ENCODE measurements at places on chromosomes 3 and 15.

DNA sequence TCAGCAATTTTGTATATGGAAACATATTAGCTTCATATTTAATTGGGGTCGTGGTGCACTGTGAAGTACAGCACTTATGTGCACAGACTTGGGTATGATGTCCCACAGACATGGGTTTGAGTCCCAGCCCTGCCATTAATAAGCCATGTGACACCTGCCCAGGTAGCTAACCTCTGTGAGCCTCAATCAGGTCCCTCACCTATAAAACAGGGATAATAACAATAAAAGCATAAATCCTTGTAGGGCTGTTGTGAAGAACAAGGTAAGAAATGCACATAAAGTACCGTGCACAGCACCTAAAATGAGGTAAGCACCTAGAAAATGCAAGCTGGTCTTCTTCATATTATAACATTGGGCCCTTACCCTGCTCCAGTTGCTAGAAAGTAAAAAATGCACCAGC is 173.5 kb upstream of the WNT5A start:
- H3K4me3 ChIP-seq = no peak overlapping the region
- H3K36me3 ChIP-seq = no peaks in the 10 kb centered on the region

GRCh38 chr3:8456412-8456811 is 45.2 kb upstream of the LMCD1 start:
- DNase-seq = no peak
- no peak overlapping the region for H3K4me3 ChIP-seq
- H3K27ac ChIP-seq = no peak overlapping the region
- H3K36me3 ChIP-seq = no peaks in the 10 kb centered on the region
- H3K27me3 ChIP-seq = no peaks in the 10 kb centered on the region

DNA sequence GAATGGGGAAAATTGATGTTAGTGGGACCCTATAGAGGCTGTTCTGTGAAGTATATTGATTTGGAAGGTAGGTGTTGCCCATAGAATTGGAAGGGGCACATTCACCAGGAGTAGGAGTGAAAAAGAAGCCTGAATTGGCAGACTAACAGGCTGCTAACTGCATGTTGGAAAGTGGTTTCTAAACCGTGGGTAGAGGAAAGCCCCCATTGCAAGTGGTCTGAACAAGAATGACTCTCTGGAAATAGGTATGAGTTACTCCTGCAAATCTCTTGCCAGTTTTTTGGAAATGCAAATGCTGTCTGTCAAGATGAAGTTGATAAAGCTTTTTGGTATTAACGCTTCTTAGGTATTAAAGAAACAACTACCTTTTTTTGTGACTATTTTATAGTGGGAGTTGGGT is 3.5 kb downstream of the UBE2E1 start:
- no peak for DNase-seq
- peak overlapping the region; percentile 94 for H3K4me3 ChIP-seq
- no peak overlapping the region for H3K27ac ChIP-seq
- H3K36me3 ChIP-seq = peaks cover 14% of the 10 kb centered on the region

DNA sequence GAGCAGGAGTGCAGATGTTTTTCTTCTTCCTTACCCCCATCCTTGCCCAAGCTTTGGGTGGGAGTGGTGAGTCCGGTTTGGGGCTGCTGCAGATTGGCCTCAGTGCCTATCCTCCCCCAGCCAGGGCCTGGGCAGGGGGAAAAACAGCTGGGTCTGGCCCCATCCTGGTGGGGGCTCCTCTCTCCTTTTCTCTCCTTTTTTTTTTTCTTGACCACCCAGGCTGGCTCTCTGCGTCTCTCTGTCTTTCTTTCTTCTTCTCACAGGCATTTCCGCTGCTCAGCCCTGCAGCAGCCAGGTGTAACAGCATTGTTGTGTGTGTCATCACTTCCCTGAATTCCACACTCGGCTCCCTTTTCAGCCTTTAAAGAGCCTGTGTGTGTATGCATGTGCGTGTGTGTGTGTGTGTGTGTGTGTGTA is 2.0 kb downstream of the FOXL2NB start:
- H3K4me1 ChIP-seq = peaks cover 15% of the 10 kb centered on the region
- H3K4me3 ChIP-seq = peak overlapping the region; percentile 60
- H3K36me3 ChIP-seq = no peaks in the 10 kb centered on the region

- H3K27me3 ChIP-seq = no peaks in the 10 kb centered on the region
- no peak for DNase-seq
- H3K27ac ChIP-seq = no peak overlapping the region
- H3K4me1 ChIP-seq = peaks cover 24% of the 10 kb centered on the region
- no peak overlapping the region for H3K4me3 ChIP-seq
Observed at GRCh38 chr3:165797551-165797950, 39.7 kb downstream of the BCHE start.

GRCh38 chr3:181279239-181279565 is 289.7 kb upstream of the DNAJC19 start:
- H3K27me3 ChIP-seq = no peaks in the 10 kb centered on the region
- no peak for DNase-seq
- no peaks in the 10 kb centered on the region for H3K36me3 ChIP-seq
- peaks cover 5% of the 10 kb centered on the region for H3K4me1 ChIP-seq

DNA sequence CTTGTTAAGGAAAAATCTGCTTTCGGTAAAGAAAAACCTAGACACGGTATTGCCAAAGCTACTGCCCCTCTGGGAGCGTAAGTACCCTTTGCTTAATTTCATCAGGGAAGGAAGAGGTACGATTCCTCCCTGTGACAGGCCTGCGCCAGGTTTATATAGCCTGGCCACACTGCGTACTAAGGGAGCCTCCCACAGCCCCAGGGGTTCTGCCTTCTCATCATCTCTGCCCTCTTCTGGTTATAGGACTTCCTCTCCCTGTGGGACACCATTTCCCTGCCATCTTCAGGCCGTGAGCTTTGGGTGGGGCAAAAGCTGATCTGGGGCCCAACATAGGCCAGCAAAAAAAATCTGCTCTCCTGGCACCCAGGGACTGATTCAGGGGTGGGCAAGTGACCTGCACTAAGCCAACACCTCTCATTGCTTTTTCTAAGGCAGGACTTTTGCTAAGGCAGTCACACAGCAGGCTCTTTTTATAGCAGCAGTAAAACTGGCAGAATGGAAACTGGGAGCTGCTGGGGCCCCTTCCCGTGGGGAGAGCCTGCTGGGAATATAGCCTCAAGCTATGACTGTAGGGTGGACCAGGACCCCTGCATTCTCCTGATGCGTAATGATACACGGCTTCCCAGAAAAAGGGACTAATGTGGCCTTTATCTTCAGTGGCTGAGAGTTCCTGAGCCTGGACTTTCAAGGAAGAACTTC is 76.2 kb downstream of the PRICKLE2 start:
- no peak for DNase-seq
- peak overlapping the region; percentile 83 for H3K27ac ChIP-seq
- peaks cover 18% of the 10 kb centered on the region for H3K36me3 ChIP-seq
- no peak overlapping the region for H3K4me3 ChIP-seq
- peaks cover 22% of the 10 kb centered on the region for H3K4me1 ChIP-seq
- no peaks in the 10 kb centered on the region for H3K27me3 ChIP-seq

DNA sequence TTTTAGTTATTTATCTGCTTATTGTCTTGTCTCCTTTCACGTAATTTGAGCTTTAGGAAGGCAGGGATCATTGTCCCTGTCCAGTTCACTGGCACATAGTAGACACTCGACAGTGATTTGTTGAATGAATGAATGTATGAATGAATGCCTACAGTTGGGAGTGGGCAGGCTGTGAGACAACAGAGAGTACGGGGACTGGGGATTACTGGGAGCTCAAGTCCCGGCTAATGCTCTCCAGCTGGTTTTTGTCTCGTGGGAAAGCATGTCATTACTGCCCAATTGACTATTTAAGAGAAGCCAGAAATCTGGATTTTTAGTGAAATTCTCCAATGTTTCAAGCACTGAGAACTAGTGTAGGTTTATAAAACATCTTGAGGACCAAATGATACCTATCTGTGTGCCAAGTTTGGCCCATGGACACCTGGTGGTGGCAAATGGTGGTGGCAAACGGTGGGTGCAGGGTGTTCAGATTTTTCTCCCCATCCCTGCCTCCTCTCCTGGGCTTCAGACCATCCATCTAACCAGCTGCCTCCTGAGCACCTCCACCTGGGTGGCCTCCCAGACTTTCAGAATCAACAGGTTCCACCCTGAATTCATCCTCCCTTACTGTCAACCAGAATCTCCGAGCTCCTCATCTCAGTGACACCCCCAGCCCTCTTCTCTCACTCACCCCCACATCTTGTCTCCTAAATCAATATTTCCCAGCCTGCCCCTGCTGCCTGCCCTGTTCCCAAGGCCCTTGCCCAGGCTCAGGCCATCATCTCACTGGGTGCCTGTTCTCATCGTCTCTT is 36.2 kb upstream of the TRH start:
- peaks cover 20% of the 10 kb centered on the region for H3K4me1 ChIP-seq
- H3K36me3 ChIP-seq = no peaks in the 10 kb centered on the region
- no peak overlapping the region for H3K27ac ChIP-seq

DNA sequence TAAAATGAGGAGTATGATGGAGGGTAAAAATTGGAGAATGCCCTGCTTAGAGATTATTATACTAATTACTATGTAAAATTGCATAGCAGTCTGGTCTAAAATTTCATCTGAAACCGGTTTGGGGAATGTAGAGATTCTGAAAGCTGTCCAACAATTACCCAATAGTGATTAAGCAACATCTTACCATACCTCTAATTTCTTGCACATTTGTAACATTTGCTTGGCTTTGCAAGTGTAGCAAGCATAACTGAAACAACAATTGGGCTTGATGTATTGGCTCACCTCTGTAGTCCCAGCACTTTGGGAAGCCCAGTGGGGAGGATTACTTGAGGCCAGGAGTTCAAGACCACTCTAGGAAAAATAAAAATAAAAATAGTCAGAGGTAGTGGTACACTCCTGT is 17.4 kb downstream of the AADACL2 start:
- DNase-seq = no peak
- H3K27me3 ChIP-seq = no peaks in the 10 kb centered on the region
- no peaks in the 10 kb centered on the region for H3K36me3 ChIP-seq
- H3K4me1 ChIP-seq = no peaks in the 10 kb centered on the region

- H3K4me3 ChIP-seq = no peak overlapping the region
- peaks cover 9% of the 10 kb centered on the region for H3K36me3 ChIP-seq
- H3K27ac ChIP-seq = peak overlapping the region; percentile 44
- no peaks in the 10 kb centered on the region for H3K4me1 ChIP-seq
- DNase-seq = no peak
Observed at GRCh38 chr15:65248511-65249255, 37.4 kb upstream of the CILP start.

DNA sequence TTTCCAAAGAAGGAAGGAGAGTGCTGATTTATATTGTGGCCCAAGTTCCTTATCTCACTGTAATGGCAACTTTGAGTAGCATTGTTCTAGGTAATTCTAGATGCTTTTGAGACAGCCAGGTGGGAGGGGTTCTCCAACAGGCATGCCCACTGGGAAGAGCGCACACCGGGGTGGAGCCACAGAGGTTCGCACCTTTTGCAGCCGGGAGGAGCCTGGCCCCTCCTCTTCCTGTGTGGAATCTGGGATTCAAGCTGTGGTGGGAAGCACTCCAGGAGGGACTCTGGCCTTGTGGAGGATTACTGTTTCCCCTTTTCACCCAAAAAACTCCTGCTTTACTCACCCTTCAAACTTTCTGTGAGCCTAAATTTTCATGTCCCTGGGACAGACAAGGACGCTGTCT is 53.1 kb downstream of the CFAP20DC start:
- no peak overlapping the region for H3K27ac ChIP-seq
- H3K4me1 ChIP-seq = peaks cover 7% of the 10 kb centered on the region
- no peaks in the 10 kb centered on the region for H3K27me3 ChIP-seq
- no peak for DNase-seq
- H3K4me3 ChIP-seq = no peak overlapping the region

DNA sequence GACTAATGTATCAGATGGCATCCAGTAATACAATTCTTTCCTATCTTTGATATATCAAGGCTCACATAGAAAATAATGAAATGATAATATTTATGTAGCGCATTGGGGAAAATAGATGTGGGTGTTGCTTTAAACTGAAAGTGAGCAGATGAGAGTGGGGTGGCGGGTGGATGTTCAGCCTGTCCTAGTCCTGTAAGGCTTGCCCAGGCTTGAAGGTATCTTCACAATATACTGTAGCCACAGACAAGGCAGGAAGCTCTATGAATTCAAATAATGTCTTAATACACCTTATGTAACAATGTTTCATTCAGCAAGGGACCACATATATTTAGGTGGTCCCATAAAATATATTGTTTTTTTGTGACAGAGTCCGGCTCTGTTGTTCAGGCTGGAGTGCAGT is 334.9 kb upstream of the NAALADL2 start:
- H3K36me3 ChIP-seq = no peaks in the 10 kb centered on the region
- H3K27me3 ChIP-seq = no peaks in the 10 kb centered on the region
- no peak for DNase-seq
- H3K4me3 ChIP-seq = no peak overlapping the region
- H3K27ac ChIP-seq = no peak overlapping the region
- no peaks in the 10 kb centered on the region for H3K4me1 ChIP-seq

DNA sequence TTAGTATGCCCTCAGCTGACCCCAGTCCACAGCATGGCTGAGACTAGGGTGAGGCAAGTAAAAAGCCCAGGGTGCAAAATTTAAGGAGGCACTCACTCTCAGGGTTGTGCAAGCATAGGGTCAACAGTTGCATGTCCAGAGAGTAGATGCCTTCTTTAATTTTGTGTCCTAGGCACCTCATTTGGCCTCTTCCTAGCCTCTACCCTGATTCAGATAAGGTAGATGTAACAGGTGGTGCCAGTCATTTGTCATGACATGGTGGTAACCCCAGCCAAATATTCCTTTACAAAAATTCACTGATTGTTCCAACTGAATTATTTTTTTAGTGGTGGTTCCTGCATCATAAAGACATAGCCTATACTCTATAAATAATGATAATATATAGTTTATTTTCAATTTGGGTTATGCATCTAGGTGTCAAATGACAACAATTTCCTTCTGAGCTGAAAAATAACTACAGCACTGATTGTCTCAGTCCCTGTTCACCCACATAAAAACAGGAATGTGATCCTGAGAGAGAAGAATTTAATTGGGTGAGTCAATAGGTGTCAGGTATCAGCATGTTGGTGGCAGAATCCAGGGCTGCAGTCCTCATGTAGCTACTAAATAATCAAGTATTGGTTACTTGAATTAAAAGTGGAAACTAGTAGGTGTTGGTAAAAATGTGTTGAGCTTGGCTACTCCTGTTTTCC is 44.2 kb upstream of the TIPARP start:
- H3K4me1 ChIP-seq = no peaks in the 10 kb centered on the region
- H3K4me3 ChIP-seq = no peak overlapping the region
- no peak for DNase-seq
- no peak overlapping the region for H3K27ac ChIP-seq

- H3K27me3 ChIP-seq = peaks cover 4% of the 10 kb centered on the region
- peaks cover 2% of the 10 kb centered on the region for H3K36me3 ChIP-seq
- H3K27ac ChIP-seq = no peak overlapping the region
- no peak for DNase-seq
Observed at GRCh38 chr15:46502667-46503066, 867.8 kb downstream of the SQOR start.

All from neural crest cell (in vitro differentiated cells).